AML-193 (cell line): ENCODE measurements at places on chromosomes 5 and 9.

DNA sequence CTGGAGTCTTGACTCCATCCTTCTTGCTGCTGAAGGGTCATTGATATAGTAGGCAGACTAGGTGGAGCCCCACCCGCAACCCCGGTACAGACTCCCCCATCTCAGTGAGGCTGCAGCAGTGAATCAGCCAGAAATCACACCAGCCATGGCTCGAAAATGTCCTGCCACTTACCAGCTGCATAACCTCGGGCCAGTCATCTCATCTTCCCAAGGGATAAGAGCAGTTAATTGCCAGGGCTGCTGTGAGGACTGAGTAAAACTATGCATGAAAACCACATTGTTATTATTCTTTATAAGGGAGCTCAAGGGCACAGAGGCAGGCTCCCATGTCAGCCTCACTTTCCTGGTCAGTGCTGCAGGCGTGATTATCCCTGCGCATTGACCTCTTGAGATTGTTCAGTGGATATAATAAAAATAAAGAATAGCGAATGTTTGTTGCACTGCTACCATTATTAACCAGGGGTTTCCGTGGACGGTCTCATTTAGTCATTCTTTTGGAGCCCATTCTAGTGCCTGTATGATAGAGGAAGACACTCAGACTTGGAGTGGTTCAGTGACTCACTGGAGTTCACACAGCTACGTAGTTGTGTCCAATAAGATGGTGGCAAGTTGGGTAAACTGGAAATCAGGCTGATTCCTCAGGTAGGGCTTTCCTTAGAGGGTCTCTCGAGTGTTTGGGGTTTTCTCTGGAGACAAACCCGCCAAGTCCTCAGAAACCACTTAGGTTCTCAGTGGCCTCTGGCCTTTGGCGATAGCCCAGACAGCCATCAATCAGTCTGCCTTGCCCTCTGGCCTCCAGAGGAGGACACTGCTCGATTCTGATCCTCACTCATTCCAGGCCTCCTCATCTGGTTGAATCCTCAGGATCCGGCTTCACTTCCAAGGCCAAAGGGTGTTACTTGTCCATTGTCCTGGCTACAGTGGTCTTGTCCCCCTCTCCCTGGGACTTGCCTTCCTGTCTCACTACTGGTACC is 39.9 kb downstream of the COL15A1 start:
- DNase-seq = no peak

- DNase-seq = no peak
Measured at GRCh38 chr5:139561655-139562451, 714 bp downstream of the UBE2D2 start.

- no peak for DNase-seq
Measured at GRCh38 chr9:9004810-9005209, 1205.2 kb upstream of the DMAC1 start.

DNA sequence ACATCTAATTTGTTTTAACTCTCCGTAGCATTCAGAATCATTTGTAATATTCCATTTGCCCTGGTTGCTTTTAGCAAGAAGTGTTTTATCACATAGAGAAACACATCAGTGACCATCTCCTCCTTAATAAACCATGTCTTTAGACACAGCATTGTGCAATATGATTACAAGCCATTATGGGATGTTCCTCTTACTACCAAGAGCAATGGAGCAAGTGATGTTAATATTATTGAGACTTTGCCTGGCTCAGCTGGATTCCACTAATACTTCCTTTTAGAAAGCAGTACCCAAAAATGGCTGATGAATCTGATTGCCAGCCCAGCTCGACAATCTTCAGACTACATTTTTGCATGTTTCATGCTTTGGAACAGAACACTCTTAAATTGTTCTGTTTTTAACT is 364.2 kb downstream of the OSTF1 start:
- DNase-seq = no peak

DNA sequence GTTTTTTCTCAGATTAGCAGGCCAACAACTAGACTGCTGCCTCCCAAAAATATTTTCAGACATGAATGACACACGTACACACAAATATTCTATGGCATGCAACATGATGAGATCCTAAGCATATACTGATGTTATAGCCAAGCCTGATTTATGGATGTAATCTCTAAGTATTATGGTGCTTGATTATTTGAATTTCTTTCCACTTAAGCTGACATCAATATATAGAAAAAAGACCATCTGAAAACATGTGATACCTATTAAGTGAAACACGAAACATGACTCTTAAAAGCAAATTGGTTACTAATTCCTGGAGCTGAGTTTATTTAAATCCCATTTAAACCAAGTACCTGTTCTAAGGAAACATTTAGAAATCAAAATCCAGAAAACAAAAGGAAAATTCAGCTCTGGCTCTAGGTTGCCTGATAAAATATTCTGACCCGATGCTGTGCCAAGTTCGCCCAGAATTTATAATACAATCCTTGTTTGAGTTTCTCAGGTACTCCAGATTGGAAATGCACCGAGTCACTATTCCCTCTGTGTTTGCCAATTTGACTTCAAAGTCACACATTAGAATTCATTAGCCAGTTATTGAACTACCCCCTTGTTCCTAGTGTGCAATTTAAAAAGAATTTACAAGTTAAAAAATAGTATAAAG is 548.6 kb downstream of the CSNK1G3 start:
- no peak for DNase-seq

DNA sequence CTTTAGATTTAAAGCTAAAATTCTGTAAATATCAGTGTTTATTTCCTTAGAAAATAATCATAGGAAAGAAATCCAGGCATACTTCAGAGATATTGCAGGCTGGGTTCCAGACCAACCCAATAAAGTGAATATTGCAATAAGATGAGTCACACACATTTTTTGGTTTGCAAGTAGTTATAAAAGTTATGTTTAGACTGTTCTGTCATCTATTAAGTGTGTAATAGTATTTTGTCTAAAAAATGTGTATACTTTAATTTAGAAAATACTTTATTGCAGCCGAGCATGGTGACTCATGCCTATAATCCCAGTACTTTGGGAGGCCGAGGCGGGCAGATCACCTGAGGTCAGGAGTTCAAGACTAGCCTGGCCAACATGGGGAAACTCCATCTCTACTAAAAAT is 6.9 kb upstream of the RIC1 start:
- DNase-seq = no peak

- DNase-seq = no peak
Measured at GRCh38 chr9:607417-607816, 234.1 kb upstream of the DMRT1 start.

DNA sequence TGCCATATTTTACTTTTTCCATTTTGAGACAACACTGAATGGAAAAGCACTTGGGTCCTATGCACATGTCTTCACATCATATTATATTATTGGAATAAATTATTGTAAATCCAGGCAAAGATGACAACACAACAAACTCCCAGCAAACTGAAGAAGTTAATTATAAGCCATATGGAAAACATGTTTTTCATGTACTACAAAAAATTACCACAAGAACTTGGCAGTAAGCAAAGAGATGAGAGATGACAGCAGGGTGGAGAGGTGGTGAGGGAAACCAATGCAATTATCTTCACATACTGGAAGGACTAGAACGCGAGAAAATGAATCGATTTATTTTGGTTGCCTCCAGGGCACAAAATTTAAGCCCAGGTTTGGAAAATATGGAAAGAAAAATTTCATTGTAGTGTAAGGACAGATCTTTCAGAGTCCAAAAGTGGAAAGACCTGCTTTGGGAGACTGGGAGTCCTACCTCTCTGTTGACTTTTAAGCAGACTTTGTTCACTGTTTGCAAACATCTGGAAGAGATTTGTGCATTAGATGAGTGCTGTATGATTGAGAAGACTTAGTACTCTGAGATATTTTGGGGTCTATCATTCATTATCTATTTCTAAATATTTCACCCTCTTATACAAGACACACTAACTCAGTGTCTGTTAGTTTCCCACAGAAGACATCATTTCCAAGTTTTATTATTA is 138.0 kb downstream of the TMEM232 start:
- no peak for DNase-seq

DNA sequence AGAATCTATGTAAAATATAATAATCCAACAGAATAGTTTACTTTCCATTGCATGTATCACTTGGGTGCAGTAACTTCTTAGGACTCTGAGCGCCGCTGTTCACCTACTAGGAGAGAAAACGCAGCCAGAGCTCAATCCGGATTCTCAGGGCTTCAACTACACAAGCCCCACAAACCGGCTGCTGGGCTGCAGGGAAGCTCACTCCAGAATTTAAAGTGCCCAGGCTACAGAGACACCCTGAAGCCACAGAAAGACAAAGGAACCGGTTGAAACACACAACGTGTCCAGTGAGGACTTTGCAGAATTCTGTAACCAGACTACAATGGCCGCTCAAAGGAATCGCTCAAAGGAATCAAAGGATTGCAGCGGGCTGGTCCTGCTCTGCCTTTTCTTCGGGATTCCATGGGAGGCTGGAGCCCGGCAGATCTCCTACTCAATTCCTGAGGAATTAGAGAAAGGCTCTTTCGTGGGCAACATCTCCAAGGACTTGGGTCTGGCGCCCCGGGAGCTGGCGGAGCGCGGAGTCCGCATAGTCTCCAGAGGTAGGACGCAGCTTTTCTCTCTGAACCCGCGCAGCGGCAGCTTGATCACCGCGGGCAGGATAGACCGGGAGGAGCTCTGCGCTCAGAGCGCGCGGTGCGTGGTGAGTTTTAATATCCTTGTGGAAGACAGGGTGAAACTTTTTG is at the start of gene PCDHGA10:
Gene PCDHGA10 (plus strand): TSS at position 134 of the 686 bp plus-strand sequence. CDS start 189 bp downstream, at position 323.
- DNase-seq = peak; percentile 37

GRCh38 chr9:116632990-116633838 is 53.9 kb upstream of the TRIM32 start:
- no peak for DNase-seq

- DNase-seq = no peak
Measured at GRCh38 chr9:116479056-116479544, 208.0 kb upstream of the TRIM32 start.

DNA sequence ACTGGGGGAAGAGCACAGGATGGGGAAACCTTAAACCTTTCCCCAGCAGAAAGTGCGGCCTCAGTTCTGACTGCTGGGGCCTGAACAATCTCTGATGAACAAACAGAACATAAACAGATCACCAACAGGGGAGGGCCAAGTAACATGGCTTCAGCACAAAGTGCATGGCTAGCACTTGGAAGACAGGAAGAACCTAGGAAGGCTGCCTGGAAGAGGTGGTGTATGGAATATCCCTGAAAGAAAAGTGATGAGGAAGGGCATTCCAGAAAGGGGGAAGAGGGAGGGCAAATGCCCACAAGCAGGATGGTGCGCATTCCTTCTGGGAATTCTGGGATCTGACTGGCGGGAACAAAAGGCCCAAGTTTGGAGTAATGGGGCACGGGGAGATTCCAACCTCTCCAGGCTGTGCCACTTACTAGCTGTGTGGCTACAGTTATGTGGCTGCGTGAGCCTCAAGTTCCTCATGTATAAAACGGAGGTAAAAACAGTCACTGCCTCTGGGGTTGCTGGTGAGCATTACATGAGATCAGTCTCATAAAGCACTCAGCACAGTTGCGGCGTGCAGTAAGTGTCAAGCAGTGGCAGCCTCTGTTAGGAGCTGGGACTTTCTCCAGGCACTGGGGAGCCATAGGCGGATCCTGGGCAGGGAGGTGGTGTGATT is 1.6 kb downstream of the PDGFRB start:
- no peak for DNase-seq

GRCh38 chr5:156920042-156920860 is 42.8 kb downstream of the TIMD4 start:
- no peak for DNase-seq

DNA sequence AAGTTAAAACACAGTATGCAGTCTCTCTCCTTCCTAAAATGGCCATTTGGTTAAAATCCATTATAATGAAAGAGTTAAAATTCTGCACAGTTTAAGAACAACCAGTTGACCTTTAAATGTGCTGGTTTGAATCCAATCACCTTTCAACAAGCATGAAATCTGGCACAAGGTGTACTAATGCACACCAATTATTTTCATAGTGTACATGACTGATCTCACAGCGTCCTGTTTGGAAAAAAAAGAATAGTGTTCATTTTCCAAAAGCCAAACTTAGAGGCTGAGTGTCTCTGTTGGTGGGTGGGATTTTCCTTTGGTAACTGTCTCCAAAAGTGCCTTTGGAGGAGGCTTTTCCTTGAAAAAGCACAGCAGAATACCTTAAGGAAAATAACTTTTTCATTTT is 180.6 kb downstream of the DEPDC1B start:
- no peak for DNase-seq

- no peak for DNase-seq
Measured at GRCh38 chr9:107350443-107350842, 67.4 kb downstream of the RAD23B start.

DNA sequence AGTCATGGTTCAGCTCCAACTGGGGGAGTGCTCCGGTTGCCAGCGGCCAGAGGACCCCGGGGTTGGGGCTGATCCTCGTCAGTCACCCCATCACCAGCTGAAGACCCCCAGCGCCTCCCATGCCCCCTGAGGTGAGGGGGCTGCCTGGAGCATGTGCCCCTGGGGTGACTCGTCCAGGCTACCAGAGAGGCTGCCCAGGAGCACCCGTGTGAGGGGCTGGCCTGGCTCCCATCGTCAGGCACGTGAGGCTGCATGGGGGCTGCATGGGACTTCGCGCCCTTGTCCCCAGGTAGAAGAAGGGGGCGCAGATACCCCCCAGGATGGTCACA is 46.4 kb upstream of the EGFL7 start:
- DNase-seq = no peak
